ENCODE measurements at places on chromosomes 7 and 10. TPM values are rescaled to one million over a fixed set of nuclear protein-coding genes. Genes with fewer than 3 reads are reported as not detected.

Gene BUD31
- 91.6 TPM for total RNA-seq

Gene POLR3A
- total RNA-seq, result 24.3 TPM

DNA sequence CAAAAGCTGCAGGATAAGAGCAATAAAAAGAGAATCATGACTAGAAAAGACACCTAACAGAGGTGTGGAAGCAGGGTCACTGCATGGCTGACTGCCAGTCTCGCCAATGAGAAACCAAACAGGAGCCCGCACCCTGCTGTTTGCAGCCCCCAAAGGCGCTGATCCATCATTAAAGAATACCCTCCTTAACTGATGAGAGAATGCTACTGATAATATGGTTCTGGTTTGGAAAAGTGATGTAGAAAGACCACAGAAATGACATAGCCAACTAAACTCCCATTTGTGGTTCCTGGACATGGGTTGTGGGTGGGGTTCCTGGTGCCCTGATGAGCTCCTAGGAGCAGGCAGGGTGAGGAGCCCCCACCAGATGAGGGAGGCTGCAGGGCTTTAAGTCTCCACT is 207.4 kb downstream of the TNS3 start:
- DNase-seq, result no peak

GRCh38 chr10:127996586-127996985 is 89.7 kb downstream of the PTPRE start:
- no peak for DNase-seq

DNA sequence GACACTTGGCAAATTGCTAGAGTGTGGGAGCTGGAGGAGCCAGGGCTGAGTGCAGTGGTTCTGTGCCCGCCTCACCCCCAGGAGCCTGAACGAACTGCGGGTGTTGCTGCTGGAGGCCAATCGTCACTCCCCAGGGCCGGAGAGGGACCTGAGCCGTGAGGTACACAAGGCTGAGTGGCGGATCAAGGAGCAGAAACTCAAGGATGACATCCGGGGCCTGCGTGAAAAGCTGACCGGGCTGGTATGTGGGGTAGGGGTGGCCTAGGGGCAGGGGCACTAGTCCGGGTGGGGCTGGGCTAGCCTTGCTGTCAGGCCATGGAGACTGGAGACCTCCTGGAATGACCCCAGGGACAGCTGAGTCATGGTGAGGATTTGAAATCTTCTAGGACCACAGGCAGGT is 56.7 kb upstream of the GTF2IRD1 start:
- no peak for DNase-seq

Gene AKR1C8
- total RNA-seq, result not detected

- DNase-seq, result no peak
Observed at GRCh38 chr7:95330204-95330960, 6.0 kb upstream of the PON1 start.

- no peak for DNase-seq
Observed at GRCh38 chr10:3950676-3951275, 165.8 kb upstream of the KLF6 start.

- DNase-seq, result no peak
Observed at GRCh38 chr10:36283827-36284226, 641.7 kb upstream of the FZD8 start.

DNA sequence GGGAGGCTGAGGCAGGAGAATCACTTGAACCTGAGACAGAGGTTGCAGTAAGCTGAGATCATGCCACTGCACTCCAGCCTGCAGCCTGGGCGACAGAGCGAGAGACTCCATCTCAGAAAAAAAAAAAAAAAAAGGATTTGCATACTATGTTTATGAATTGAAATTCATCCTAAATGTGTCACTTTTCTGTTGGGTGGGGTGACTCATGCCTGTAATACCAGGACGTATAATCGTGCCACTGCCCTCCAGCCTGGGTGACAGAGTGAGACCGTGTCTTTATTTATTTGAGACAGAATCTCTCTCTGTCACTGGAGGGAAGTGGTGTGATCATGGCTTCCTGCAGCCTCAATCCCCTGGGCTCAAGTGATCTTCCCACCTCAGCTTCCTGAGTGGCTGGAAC is 5.8 kb downstream of the ZNF212 start:
- no peak for DNase-seq

Gene PDZD7
- total RNA-seq, result 4.5 TPM

Gene GFRA1
- total RNA-seq, result 0.37 TPM

Gene CDC14C
- total RNA-seq, result not detected

Gene GRK5
- total RNA-seq, result 5.0 TPM

DNA sequence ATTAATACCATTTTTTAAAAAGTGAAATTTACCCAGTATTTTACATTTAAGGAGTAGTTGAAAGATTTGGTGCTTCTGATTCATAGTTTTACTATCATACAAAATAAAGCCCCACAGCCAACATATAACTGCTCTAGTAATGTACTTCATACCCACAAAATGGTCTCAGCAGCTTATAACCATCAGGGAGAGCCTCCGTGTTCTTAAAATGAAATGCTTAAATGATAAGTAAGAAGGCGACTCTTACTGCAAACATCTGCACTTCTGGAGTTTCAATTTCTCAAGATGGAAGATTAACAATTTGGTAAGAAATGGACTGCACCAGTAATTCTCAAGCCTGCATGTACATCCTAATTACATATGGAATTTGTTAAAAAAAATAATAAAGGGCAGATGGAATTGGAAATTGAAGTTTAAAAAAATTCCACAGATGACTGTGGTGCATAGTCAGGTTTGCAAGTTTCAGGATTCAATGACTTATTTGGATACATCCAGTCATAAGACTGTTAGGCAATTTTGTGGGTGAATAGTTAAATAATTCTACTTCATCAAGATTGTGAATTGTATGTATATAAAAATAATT is 461.0 kb downstream of the KIF20B start:
- DNase-seq, result no peak

Gene CADPS2
- 0.25 TPM for total RNA-seq

Gene KCND2
- total RNA-seq, result not detected

GRCh38 chr7:27156508-27156898 is at the start of gene HOXA7:
Gene HOXA7 (minus strand): TSS chr7:27156675. CDS start chr7:27156545, 130 bp downstream.
- DNase-seq, result no peak

Gene PNLIPRP1
- not detected for total RNA-seq

Gene PHYHIPL
- not detected for total RNA-seq

- DNase-seq, result no peak
Observed at GRCh38 chr10:92907280-92907679, 59.0 kb downstream of the EXOC6 start.

DNA sequence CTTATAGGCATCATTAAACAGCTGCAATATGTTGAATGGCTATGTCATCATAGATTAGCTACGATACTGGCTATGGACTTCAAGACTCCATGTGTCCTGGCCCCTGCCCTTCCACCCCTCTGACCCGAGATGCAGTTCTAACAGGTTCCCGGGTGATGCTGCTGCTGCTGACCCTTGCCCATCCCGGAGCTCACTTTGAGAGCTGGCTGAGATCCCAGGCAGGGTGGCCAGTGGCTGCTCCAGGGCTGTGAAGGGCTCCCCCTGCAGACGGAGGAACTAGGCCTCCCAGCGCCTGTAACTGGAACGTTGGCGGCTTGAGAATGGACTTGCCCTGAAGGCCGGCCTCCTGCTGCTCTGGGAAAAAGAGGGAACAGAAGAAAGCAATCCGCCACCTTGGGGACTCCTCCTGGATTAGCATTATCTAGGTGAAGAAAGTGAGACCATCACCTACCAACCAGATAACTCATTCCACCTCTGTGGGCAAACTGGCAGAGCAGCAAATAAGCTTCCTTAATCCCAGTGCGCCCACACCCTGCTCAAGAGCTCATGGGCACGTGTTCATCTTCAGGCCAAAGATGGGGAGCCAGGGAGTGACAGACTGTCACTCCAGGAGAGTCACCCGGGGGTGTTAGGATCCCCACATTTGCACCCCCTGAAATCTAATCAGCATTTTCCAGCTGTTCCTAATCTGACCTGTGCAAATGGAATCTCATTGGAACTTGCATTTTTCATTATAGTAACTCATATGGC is 56.8 kb downstream of the PARP12 start:
- DNase-seq, result no peak

Gene DLG5
- total RNA-seq, result 48.7 TPM

Gene TBX20
- not detected for total RNA-seq

DNA sequence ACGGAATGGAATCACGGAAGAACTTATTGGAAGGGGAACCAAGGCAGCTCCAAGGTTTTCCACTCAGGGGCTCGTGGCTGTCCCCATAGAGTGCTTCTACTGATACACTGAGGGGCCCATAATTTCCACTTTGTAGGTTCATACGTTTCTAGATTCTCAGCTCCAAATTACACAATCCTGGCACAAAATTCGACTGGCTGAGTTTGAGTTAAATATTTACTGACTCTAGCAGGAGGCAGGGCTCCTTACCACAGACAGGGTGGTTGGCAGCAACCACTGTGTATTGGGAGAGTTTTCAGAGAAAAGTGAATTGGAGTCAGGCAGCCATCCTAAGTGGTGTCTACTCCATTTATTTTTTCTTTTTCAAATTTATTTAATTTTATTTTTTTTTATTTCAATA is 55.4 kb upstream of the SEC61G start:
- no peak for DNase-seq

Gene NAT16
- not detected for total RNA-seq

- DNase-seq, result no peak
Observed at GRCh38 chr7:55939514-55940123, 12.1 kb upstream of the MRPS17 start.

DNA sequence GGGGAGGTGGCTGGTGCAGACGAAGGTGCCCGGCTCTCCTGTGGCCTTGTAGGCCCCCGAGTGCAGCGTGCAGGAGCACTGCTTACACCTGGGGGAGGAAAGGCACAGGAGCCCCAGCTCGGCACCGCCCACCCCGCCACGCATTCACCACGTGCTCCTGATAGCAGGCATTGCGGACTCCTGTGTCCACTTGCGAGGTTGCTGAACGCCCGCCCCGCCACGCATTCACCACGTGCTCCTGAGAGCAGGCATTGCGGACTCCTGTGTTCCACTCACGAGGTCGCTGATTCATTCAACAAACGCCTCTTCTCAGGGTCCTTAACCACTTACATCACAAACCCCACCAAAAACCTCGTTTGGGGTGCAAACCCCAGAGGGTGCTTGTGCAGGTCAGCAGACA is 13.9 kb downstream of the MICALL2 start:
- DNase-seq, result no peak

DNA sequence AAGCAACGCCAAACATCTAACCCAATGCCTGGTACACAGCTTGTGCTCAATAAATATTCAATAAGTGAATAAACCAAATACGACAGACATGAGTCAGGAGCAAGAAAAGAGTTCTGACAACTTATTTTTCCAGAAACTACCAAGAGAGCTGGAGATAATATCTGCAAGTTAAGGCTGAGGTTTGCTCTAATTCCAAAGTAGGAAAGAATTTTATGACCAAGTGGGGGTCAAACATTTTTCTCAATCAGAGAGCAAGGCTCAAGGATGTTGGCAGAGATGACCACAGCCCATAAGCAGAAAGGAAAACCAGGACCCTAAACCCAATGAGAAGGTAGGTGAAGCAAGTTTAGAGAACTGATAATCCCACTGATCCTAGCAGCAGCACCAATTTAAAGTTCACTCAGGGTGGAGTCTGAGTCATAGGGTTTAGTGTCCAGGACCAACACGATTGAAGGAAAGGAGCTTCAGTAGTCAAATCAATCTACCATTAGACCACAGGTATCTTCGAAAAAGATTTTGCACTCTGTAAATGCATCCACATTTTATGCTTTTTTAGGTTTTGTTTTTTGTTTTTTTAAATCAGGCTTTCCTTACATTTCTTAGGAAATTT is 49.3 kb upstream of the KCNIP2 start:
- DNase-seq, result no peak

- no peak for DNase-seq
Observed at GRCh38 chr7:27203964-27204594, 4.2 kb upstream of the HOXA13 start.

DNA sequence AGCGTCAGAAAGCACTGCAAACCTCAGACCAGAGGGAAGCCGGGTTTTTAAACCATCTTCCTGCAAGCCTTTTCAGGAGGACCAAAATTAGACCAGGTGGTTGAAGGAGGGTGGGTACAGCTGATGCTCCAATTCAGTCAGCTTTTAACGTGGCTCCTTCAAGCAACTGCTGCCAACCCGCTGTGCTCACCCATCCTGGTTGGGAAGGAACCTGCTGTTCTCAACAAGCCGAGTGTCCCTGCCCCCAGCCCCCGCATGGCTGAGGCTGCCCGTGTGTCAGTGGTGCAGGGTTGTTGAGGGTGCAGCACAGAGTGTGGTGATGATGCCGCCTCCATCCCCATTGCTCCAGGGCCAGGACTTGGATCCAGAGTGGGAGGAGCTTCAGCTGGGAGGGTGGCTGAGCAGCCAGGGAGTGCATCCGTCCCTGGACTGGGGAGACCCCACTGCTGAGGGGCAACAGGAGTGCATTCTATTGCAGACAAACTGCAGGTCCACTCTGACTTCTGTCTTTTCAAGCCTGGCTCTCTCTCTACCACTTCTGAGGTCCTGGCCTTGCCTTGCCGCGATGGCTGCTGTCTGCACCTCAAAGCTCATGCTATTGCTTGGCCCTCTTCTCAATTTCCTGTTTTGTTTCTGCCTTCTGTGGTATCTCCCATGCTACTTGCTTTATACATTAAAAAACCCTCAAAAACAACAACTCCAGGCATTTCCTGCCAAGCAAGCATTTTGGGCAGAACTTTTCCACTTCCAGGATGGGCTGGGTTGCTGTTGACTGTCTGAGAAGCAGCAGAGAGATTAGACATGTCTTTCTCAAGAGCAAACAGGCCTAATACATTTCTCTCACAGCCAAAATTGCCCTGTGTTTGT is 134.7 kb downstream of the DNAJB6 start:
- no peak for DNase-seq

- no peak for DNase-seq
Observed at GRCh38 chr10:114223066-114223465, 16.0 kb upstream of the VWA2 start.

DNA sequence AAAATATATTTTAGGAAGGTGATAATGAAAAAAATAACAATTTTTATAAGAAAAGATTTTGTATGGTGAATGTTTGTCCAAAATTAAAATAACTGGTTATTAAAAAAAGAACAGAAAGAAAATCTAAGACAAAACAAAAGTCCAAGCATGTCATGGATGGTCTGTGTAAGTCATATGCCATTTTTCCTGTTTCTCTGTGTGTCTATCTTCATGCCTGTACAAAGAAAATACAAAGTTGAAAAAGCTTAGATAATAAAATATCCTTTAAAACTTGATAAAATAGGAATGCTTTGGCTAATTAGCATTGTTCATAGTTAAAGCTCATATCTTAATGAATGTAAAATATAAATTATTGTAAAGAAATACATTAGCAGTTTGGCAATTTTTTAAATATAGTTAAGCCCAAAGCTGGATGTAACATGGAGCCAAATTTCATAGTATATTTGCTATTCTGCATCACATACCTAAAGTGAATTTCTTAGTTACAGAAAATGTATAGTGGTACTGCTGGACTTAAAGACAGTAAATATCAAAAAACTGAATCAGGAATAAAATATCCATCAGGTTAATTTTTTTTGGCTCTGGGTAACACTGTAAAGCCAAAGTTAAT is 661.1 kb downstream of the PCDH15 start:
- no peak for DNase-seq

DNA sequence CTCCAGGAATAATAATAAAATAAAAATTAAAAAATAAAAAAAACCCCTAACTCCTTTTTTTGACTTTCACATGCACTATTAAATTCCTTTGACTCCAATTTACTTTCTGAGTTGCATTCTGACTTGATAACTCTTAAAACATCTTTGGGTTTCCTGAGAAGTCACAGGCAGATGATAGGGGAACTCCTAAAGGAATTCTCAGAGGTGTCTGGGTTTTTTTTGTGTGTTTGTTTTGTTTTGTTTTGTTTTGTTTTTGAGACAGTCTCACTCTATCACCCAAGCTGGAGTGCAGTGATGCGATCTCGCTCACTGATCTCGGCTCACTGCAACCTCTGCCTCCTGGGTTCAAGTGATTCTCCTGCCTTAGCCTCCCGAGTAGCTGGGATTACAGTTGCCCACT is 52.7 kb upstream of the APBB1IP start:
- DNase-seq, result no peak

Data from G401 (cell line).